Ureter (tissue), 1 donor: ENCODE measurements at places on chromosomes 7 and 10. TPM values are rescaled to one million over a fixed set of nuclear protein-coding genes. Genes with fewer than 3 reads are reported as not detected.

DNA sequence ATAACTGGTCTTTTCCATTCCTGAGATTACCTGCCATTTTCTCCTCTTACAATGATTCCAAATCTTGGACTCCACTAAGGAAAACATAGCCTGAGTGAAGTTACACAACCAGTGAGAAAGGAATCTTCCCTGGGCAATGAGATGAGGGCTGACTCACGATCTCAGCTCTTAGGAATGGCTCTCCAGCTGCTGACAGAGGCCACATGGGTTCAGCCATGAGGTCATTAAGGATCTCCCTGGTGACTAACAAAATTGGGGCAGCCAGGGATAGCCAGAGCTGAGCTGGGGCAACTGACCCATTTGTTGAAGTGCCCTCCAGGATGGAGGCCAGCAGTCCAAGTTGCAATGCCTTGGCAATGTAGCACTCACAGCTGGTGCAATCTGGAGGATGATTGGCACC, 78.7 kb upstream of the MKLN1 start:
- peak; percentile 62 for DNase-seq

DNA sequence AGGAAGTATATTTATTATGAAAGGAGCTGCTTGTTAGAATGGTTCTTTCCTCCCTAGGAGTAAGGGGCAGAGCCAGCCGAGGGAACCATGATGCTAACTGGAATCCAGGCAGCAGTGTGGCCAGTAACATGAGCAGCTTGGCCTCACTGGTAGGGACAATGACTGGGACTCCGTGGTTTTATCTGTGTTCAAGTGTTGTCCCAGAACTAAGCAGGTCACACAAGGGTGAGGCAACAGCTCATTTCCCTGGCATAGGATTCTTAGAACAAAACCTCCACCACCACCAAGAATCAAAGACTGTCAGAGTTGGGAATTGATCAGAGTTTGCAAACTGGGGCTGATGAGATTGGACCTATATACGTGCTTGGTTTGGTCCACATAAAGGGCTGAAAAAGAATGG, 138.9 kb upstream of the COBL start:
- no peak for DNase-seq

DNA sequence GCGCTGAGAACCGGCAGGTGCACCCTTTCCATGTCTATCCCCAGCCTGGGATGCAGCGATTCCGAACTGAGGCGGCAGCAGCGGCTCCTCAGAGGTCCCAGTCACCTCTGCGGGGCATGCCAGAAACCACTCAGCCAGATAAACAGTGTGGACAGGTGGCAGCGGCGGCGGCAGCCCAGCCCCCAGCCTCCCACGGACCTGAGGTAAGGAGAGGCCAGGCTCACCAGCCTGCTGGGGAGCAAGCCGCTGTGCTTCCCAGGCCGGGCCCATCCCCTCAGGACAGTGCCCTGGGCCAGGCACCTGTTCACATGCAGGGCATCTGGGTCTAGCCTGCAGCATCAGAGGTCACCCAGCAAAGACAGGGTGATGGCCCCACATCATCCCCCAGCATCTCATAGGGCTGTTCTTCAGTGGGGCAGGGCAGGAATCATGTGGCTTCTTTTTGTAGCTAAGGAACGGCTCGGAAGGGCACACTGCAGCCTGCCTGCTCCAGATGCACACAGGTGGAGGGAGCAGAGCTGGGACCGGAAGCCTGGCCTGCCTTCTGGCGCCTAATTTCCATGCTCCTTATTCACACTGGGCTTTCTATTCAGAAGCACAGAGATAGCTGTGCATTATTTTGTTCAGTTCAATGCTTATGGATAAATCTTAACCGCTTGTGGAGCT, 18.9 kb downstream of the BAG3 start:
- no peak for DNase-seq

DNA sequence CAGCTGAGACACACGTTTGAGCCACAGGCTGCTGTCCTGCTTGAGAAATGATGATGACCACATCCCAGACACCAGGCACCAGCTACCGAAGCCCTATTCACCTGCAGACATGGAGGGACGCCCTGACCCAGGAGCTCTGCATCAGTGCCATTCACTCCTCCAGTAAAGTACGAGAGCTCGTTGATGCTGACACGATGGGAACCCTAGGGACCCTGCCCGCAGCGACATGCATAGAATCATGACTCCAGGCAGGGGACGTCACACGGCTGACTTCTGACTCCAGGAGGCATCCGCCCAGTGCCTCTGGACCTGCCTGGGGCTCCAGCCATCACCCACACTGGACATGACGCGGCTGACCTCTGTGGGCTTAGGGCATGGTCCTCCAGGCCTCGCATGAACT, 129.9 kb downstream of the ADARB2 start:
- DNase-seq: no peak

Gene SLIT1
- total RNA-seq: 0.34 TPM
